ENCODE measurements at places on chromosomes 5 and 9.

- no peak for DNase-seq
Measured at GRCh38 chr9:5708414-5708813, 79.5 kb downstream of the RIC1 start.

GRCh38 chr9:30932226-30932625, 1452.2 kb upstream of the ACO1 start:
- DNase-seq = no peak

DNA sequence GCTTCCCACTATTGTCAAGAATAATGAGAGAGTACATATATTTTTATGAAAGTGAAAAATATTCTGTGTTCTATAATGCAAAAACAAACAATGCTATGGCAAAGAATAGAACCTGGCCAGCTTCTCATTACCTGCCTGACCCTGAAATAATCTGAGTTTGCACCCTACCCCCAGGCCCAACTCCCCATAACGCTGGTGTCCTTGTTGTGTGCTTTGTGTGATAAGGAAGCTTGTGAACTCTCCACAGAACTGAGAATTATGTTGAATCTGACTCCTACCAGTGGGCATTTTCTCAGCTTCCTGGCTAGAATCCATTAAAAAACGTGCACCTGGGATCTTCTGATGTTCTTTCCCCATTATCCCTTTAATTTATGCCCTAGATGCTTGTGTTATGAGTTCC, 178.0 kb upstream of the GNA14 start:
- DNase-seq = no peak

GRCh38 chr9:23088932-23089364, 642.3 kb downstream of the DMRTA1 start:
- DNase-seq = no peak

DNA sequence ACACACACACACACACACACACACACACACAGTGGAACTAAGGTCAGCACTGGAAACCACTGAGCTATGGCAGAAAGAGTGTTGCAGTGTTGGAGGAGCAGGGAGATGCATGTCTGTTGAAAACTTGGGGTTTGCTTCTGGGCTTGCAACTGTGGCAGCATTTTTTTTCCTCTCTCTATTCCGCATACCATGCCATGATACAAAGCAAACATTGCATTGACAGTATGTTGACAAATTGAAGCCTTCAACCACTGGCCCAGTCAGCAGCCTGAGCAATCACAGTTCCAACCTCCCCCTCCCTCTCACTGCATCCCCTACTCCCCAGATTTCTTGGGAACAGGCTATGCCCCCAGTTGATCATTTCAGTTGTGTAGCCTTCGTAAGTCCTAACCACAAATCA, 478.1 kb upstream of the WWC1 start:
- DNase-seq = no peak

Data from activated T-cell treated with anti-CD3 and anti-CD28 coated beads, Interleukin-2, amount 50 U/mL, for 4 hours (primary cell).